Endothelial cell (in vitro differentiated cells): ENCODE measurements at places on chromosomes 16 and 17.

- no peak for DNase-seq
Observed at GRCh38 chr17:48756830-48757251, 28.3 kb upstream of the HOXB13 start.

DNA sequence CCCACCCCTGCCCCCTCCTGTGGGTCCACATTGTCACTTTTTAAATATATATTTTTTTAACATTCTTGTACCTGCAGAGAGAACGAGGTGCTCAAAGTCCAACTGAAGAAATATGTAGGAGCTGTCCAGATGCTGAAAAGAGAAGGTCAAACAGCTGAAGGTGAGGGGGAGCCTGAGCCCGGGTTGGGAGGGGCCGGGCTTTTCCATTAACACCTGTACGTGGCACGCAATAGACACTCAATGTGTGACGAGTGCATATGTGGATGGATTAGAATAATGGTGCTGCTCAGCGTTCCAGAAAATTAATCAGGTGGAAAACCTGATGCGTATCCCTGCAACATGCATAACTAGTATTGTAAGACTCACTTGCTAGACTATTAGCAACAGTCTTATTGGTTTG, 223.0 kb downstream of the SNX29 start:
- no peak for DNase-seq

DNA sequence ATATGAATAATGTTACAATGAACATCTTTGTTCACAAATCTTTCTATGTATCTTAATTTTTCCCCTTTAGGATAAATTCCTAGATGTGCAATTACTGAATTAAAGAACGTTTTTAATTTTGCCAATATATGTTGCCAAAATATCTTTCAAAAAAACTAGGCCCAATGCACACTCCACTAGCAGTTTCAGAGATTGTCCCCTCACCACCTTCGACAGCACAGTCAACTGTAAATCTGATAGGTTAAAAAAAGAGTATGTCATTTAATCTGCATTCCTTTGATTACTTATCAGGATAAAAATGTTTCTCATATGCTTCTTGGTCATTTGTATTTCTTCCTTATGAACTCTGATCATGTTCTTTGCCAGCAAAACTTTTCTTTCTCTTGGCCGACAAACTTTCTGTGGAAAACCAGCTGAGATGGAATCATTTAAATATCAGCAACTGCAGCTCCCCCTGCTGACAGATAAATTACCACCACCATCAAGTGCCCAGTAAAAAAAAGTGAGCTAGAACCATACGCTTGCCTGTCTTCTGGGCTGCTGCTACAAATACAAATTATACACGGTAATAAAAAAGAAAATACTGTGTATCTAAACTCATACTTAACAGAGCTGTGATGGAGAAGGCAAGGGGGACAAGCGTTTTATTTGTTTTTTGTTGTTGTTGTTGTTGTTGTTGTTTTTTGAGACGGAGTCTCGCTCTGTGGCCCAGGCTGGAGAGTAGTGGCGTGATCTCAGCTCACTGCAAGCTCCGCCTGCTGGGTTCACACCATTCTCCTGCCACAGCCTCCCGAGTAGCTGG, 19.6 kb upstream of the KANSL1 start:
- DNase-seq: peak; percentile 64

GRCh38 chr17:39966771-39967170, 4.0 kb downstream of the GSDMA start:
- no peak for DNase-seq

GRCh38 chr17:80882926-80883685, 108.5 kb upstream of the CHMP6 start:
- DNase-seq: no peak

DNA sequence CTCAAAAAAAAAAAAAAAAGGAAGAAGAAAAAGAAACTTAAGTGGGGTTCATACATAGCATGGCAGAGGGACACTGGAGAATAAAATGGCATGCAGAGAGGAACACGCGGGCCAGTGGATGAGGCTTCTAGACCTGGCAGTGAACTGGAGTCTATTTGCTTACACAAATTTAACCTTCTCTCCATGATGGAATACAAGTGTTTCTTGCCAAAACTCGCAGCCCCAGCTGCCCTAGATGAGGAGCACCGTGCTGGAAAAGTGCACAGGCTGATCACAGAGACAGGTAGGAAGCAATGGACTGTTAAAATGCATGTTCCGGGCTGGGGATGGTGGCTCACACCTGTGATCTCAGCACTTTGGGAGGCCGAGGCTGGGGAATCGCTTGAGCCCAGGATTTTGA, 9.3 kb downstream of the SSTR2 start:
- no peak for DNase-seq

- no peak for DNase-seq
Observed at GRCh38 chr17:48927978-48928745, 16.5 kb downstream of the SNF8 start.

DNA sequence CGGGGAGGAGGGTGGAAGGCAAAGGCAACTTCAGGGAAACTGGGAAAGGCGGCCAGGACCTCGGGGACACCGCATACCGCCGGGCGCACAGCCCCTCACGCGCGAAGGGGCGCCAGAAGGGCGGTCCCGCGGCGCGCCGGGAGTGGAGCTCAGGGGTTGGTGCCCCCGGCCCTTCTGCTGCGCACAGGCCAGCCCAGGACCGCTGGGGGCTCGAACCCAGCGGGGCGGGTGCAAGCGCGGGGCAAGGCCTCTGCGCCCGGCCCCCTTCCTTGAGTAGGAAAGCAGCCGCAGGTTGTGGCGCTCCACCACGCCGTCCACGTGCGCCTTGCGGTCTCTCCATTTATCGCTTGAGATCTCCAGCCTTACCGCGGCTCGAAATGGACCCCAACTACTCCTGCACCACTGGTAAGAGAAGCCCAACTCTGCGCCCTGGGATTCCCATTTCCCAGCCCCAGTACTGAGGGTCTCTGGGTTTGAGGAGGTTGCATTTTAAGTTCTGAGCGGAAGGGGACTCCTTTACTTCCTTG, 3.0 kb upstream of the MT1A start:
- no peak for DNase-seq

- DNase-seq: no peak
Observed at GRCh38 chr17:46190763-46191162, 2.5 kb downstream of the KANSL1 start.

- no peak for DNase-seq
Observed at GRCh38 chr16:2486645-2487516, 12.0 kb downstream of the TBC1D24 start.

DNA sequence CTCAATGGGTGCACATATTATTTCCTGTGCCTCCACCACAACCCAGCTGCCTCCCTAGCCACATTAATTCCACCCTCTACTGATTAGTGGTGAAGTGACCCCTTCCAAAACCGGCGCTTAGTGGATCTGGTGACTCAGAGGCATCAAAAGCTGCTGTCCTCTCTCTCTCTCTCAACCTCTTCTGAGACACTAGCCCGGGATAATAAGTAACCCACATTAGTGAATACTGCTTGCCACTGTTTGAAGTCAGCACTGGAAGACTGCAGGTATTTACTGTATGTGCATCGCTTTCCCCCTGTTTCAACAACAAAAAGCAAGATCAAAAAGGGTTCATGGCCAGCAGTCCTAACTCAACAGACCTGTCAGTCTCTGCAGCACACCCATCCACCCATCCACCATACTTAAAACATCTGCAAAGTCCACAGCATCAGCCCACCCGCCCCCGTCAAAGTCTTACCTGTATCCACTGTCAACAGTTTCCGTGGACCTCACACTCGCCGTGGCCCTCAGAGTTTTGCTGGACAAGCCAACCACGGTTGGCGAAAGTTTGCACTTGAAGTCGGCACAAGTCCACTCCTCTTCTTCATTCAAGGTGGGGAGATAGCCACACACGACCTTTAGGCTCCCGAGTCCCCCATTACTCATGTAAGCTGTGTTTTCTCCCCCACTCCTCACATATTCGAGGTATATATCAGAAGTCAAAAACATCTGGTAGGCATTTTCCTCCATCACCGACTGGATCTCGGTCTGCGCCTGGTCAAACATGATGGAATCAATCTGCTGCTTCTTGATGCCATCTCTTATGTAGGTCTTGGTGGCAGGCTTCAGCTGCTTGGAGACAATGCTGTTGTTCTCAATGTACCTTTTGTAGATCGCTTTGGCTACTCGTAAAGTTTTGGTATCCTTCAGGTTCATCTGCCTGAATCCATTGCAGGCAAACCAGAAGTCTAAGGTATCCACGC, 3.8 kb downstream of the AXIN2 start:
- no peak for DNase-seq

- no peak for DNase-seq
Observed at GRCh38 chr16:87417528-87417910, 25.4 kb downstream of the MAP1LC3B start.

GRCh38 chr17:68812876-68813584, 142.2 kb downstream of the ABCA8 start:
- DNase-seq: no peak

DNA sequence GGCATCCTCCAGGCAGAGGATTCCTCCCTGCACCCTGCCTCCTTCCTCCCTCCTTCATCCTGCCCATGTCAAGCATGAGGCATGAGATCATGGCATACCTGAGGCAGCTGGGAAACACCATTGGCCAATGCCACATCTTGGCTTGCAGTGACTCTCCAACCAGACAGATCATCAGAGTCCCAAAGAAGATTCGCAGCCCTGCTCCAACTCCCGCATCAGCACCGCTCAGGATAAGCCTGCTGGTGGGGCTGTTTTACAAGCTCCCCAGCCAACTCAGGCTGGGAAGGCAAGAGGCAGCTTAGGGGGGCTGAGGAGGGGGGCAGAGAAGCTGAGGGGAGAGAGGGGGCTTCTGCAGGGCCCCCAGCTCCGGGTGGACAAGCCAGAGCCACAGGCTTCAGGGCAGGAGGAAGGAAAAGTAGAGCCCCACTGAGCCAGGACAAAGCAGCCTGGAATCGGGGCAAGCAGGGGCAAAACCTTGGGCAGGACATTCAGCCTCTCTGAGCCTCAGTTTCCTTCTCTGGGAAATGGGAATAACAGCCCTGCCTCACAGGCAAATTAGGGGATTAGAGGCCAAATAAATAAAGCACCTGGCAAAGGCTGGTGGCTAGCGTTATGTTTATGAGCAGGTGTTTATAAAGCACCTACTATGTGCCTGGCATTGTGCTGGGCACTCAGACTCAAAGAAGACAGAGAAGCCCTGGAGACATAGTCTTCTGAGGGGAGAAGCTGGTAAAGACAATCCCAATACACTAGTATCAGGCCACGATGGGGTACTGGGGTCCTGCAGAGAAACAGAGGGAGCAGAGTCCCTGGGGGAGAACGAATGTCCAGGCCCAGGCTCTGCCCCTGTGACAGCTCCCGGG, 88.1 kb downstream of the GOSR1 start:
- DNase-seq: no peak

GRCh38 chr16:31093132-31093703, 1.4 kb downstream of the VKORC1 start:
- no peak for DNase-seq

DNA sequence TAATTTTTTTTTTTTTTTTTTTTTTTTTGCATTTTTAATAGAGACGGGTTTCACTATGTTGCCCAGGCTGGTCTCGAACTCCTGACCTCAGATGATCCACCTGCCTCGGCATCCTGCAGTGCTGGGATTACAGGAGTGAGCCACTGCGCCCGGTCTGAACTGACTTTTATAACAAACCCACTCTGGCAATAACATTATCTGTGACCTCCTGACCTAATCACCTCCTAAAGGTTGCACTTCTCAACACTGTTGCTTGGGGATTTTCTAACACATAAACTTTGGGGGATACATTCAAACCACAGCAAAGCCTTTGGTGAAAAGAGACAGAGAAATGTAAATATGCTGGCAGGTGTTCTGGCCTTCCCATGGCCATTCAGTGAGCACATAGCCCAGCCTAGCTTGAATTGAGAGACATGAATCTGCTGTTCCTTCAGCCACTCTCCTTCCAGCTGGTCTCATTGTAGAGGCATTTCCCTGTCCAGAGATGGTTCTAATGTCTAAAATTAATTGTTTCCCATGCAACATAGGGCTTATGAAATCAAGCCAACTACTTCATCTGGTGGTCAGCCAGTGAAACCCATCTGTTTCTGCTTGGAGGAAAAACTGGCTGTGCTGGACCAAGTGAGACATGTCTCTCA, 28.3 kb downstream of the LYRM1 start:
- no peak for DNase-seq

- DNase-seq: no peak
Observed at GRCh38 chr17:51071556-51071955, 49.1 kb downstream of the SPAG9 start.

DNA sequence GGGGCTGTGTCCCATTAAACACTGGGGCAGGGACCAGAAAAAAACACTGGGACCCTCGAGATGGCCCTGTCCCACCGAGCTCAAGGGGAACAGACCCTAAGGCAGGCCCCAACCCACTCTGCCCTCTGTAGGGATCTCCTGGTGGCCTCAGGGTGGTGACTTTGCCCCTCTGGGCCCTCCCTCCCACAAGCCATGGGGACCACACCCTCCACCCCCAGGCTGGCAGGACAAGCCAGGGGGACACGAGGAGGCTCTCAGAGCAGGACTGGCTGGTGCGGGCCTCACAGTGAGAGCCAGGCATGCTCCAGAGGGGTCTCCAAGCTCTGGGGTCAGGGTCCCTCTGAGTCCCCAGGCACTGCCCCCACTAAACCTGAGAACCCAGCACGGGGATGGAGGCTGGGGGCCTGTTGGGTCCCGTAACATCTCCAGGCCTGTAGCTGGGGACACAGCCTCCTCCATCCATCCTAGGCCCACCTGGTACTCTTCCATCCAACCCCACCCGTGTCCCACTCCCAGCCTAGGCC, 14.5 kb upstream of the SRRM2 start:
- DNase-seq: no peak

- no peak for DNase-seq
Observed at GRCh38 chr17:41367426-41368075, 2.1 kb downstream of the KRT33B start.

DNA sequence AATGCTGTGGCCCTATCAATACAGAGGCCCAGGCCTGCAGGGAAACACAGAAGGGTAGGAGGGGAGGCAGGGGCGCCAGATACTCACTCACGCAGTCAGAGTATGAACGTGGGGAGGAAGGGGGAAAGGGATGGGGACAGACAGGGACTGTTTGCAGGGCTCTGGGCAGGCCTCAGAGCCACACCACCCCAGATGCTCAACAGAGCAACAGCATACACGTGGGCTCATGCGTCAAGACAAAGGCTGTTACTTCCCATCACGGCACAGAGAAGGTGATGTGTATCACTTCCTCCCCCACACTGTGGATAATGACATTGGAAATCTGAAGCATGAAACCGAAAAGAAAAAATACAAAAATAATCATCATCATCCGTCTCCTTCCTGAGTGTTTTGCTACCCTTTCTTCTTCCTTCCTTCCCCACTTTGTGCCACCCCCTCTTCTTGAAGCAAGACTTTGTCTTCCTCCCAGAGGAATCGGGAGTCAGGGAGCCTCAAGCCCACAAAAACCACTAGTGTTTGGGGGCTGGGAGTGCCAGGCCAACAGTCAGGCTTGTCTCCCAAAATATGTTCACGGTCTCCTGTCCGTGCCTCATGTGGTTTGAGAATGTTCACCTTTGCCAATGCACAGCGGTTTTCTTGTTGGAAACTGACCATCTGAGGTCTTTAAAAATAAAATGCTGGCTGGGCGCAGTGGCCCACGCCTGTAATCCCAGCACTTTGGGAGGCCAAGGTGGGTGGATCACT, 20.1 kb downstream of the SLC39A11 start:
- DNase-seq: no peak

- no peak for DNase-seq
Observed at GRCh38 chr16:83623892-83624291, 183.9 kb upstream of the HSBP1 start.
